ENCODE measurements at places on chromosomes 7 and 10.

- DNase-seq = no peak
Measured at GRCh38 chr7:135664046-135664589, 1.8 kb downstream of the STMP1 start.

DNA sequence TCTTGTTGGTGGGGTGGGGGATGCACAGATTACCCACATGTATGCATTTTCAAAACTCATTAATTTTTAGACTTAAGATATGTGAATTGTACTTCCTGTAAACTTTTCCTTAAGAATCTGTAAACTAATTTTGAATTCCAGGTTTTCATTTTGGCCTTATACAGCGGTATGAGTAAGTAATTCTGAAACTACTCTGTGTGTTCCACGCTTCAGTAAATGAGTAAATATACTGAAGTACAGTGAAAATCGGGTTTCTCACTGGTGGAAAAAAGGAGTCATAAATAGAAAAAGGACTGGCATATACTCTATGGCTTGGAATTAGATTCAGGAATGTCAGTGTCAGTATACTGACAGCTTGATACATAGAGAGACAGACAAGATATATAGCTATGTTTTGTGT is 72.8 kb downstream of the CTTNBP2 start:
- DNase-seq = peak; percentile 24

DNA sequence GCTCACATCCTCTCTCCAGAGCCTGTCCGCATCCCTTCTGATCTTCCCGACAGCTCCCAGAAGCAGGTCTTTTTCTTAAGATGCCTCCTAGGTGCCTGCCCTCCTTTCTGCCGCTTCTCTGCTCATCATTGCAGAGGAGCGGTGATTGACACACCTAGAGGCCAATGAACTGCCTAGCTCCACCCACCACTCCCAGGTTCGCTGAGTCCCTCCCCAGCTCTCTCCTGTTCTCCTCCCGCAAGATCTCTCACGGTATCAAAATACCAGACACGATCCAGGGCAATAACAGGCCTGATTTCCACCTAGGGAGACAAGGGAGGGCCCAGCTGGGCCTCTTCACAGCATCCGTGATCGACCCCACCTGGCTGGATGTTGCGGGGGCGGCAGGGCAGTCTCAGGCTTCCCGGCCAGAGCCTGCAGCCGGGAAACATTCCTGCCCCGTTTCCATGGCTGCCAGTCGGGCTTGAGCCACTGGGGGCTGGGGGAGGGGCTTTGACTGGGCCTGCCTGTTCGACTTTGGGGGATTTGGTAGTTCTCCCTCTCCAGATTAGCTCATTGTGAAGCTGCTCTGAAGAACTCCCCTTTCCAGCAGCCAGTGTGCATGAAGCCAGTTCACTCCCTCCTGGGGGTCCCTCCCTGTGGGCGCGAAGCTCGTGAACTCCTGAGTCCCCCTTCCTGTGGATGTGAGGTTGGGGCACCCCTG is 373.5 kb downstream of the RPS24 start:
- DNase-seq = peak; percentile 84

DNA sequence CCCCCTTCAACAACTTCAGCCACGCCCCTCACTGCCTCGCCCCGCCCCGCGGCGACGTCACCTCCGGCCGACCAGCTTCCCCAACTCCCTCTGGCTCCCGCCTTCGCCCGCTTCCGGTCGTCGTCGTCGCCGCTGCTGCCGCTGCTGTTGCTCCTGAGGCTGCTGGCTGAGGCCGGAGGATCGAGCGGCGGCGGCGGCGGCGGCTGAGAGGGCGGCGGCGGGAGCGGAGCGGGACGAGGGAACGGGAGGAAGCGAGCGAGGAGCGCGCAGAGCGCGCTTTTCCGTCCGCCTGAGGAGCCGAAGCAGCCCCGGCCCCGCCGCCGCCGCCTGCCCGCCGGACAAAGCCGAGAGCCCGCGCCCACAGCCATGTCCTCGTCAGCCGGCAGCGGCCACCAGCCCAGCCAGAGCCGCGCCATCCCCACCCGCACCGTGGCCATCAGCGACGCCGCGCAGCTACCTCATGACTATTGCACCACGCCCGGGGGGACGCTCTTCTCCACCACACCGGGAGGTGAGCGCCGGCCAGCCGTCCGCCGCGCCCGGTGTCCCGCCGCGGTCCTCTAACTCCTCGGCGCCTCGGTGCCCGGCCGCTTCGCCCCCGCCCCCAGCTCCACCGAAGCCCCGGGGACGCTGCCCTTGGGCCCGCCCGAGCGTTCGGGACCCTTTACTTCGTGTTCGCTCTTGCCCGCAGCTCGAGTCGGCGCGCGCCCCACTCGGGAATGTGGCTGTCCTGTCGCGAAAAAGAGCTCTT is at the start of gene EIF4EBP2:
Gene EIF4EBP2, plus strand, starts transcription at position 110 of the 751 bp plus-strand sequence. Its CDS starts 257 bp downstream, at position 367.
- DNase-seq = peak; percentile 93

GRCh38 chr10:12221323-12222298 is 25.6 kb downstream of the CDC123 start:
- DNase-seq = peak; percentile 1

- peak; percentile 74 for DNase-seq
Measured at GRCh38 chr7:135678612-135679575, 16.6 kb downstream of the STMP1 start.

DNA sequence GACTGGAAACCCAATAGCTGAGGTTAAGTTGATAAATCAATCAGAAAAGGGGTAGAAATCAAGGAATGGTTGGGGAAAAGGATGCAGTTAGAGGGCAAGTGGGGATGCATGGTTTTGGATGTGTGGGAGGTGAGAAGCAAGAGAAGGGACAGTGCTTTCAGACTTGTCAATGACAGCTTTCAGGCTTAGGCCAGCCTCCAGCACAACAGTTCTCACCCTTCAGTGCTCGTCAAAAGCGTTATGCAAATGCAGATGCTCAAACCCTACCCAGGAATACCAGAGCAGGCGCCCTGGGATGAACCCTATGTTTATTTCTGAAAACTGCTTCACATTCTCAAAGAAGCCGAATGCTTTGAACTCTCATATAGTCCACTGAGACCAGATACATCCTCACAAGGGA is 74.0 kb downstream of the AOAH start:
- no peak for DNase-seq

- peak; percentile 62 for DNase-seq
Measured at GRCh38 chr10:85995791-85996190, 370.8 kb downstream of the GRID1 start.

GRCh38 chr10:106395041-106395749 is 769.3 kb downstream of the SORCS1 start:
- no peak for DNase-seq

Data from NCI-H69 (cell line).